ENCODE measurements at places on chromosomes 3 and 15.

DNA sequence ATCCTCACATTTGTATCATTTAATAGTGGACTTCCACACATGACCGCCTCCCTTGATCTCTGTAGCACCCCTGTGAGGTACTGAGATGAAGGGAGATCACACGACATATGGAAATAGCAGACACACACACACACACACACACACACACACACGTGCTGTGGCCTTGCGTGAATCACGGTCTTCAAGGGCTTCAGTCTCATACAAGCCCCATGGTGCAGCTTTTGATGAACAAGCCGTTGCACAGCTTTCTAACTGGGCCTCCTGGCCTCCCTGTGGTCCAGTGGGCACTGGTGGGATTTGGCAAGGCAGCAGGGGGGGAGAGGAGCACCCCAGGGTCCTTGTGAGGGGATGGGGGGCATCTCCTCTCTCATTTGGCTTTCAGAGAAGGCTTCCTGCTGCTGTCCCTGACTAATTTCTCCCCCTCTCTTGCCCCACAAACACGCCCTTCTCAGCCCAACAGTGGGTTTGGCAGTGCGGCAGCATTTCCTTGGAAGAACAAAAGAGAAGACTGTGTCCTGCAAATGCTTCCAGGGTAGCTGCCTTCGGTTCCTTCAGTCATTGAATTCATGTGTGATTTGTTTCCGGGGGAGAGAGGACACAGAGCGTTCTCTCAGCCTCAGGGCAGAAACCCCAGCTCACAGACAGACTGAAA, 98.7 kb downstream of the SMAD6 start:
- DNase-seq = no peak

DNA sequence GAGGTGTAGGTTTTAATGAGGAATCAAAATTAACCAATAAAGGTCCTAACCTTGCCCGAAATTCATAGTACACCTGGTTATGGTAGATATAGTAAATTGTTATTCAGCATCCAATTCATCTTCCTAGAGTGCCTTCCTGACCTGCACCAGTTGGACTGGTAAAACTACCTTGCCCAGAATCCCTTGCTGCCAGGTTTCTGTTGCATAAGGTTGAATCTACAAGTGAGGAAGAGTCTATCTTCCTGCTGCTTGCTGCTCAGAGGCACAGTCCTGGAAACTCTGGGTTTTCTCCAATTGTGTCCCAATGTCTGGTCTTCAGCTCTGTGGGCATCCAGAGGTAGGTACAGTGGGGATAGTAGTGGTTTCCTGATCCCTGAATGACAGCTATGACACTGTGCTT, 17.3 kb downstream of the CCDC54 start:
- DNase-seq = no peak

- DNase-seq = no peak
These were observed 362.8 kb downstream of the PTPRG start for GRCh38 chr3:61924090-61924735.

GRCh38 chr15:101049282-101049681, 130.1 kb downstream of the LRRK1 start:
- DNase-seq = no peak

DNA sequence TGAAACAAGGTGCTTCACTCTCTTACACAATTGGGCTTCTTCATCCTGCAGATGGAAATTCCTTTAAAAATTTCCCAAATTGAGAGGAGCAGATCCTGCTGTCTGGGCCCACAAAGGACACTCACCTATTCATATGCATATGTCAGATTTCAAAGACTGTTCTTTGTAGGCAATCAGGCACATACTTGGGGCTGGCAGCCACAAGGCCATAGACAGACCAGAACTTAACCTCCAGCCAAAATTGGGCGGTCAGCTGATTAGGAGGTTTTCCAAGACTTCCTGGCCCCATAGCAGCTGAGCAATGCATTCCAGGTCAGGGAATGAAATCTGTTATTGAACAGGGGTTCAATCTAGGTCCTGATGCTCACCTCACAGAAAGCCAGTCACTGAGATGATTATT, 15.0 kb upstream of the HPS3 start:
- no peak for DNase-seq

DNA sequence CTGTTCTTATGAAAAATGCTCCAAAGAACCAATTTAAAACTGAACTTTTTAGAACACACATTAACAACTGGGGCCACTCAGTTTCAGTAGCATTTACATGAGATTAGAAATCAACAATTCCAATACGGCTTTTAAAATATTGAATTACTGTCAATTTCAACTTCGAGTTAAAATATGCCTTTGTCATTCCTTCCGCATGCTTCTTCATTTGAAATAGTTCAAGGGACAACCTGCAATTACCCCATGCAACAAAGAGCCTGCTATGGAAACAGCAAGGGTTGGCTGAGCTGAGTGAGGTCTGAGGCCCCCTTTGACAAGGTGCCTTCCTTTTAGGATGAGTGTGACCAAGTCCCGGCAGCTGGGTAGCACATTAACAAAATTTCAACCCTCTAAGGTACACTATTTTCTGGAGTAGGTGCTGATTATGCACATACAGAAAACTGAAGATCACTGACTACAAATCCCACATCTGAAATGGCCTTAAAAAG, 11.6 kb downstream of the PDCD10 start:
- DNase-seq = no peak

DNA sequence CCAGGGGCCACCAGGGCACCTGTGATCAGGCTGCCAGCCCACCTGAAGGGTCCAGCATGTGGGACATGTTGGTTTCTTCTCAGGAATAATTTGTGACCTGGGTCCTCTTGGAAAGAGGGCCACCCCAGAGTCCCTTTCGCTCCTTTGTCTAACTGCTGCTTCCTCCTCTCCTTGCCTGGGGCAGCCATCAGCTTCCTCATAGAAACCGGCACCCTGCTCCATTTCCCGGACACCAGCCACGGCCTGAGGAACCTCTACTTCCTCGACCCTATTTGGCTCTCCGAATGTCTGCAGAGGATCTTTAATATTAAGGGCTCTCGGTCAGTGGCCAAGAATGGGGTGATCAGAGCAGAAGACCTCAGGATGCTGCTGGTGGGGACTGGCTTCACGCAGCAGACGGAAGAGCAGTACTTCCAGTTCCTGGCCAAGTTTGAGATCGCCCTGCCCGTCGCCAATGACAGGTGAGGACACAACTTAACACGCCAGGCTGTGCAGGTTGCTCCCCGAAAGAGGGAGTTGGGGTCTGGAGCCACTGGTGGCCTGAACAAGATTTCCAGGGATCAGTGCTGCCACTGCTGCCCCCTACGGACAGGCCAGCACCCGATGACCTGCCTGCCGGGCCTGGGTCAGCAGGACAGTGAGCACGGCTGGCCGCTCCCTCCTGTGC, 109.7 kb downstream of the LRRK1 start:
- no peak for DNase-seq

DNA sequence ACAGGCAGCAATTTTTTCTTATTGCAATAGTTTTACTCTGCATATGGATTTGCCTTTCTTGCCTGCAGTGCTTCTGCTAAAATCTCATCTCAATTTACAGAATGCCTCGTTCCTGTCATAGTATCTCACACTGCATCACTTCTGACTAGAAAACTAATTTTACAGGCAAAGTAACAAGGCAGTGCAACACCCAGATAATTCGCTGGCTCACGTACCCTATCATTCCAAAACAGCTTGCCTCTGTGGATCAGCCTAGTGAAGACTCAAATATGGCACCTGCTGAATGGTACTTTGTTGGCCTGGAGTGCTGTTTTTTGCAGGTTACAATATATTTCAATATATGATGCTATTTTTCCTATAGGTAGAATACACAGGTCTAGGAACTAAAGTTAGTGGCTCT, 5.3 kb downstream of the EIF5A2 start:
- DNase-seq = no peak

DNA sequence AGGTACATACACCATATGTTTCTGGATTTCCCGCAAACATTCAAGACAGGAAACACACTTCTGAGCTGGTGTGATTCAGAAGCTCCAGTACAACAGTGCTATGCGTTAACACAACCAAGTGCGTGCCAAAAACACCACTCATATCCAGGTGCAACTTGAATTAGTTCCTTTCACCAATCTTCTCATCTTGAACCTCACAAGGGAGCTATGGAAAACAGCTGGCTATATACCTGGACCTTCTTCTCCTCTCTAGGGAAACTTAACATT, 31.3 kb downstream of the SUSD5 start:
- no peak for DNase-seq

- DNase-seq = no peak
These were observed 19.2 kb downstream of the RARRES1 start for GRCh38 chr3:158713094-158713499.

- DNase-seq = no peak
These were observed 3.7 kb downstream of the SEMA3G start for GRCh38 chr3:52441091-52441771.
